Esophagus muscularis mucosa (tissue), 4 donors: ENCODE measurements at places on chromosomes 5 and 9. TPM values are rescaled to one million over a fixed set of nuclear protein-coding genes. Genes with fewer than 3 reads are reported as not detected.

PTGER4 gene
- total RNA-seq: 13.3 TPM

GRCh38 chr9:29556746-29557145 is 1983.5 kb upstream of the C9orf72 start:
- no peak for DNase-seq

DNA sequence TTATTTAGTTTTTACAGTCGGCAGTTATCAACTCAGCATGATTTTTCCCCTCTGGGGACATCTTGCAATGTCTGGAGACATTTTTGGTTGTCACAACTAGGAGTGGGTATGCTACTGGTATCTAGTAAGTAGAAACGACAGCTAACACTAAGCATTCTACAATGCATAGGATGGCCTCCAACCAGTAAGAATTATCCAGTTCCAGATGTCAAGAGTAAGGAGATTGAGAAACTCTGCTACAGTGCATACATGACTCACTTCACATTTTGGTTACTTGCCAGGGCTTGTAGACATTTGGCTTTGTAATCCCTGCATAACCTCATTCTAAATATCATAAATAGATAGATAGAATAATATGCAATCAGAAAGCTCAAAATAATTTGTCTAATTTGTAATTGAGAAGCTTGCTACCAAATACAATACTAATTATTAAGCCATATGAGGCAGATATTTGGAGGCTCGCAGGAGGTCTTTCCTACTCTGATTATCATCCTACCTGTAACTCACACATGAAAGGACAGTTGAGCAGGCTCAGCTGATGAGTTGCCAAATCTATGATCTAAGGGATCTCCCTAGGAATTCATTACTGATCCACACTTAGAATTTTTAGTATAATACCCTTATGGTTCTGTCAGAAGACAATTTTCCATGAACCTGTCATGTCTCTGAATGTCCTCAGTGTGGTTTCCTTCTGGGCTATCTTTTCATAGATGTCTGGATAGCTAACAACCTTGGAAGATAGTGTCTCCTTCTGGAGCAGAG is 346.9 kb upstream of the TLE4 start:
- no peak for DNase-seq

ABITRAM gene
- total RNA-seq: 8.7 TPM

GRCh38 chr9:119675951-119676350 is 306.7 kb upstream of the BRINP1 start:
- DNase-seq: peak; percentile 62

- DNase-seq: peak; percentile 96
Measured at GRCh38 chr9:19184144-19184917, 46.2 kb upstream of the DENND4C start.

FAM151B gene
- total RNA-seq: 2.1 TPM

CCDC171 gene
- total RNA-seq: 1.3 TPM

- no peak for DNase-seq
Measured at GRCh38 chr5:83570916-83571315, 99.4 kb downstream of the VCAN start.

DNA sequence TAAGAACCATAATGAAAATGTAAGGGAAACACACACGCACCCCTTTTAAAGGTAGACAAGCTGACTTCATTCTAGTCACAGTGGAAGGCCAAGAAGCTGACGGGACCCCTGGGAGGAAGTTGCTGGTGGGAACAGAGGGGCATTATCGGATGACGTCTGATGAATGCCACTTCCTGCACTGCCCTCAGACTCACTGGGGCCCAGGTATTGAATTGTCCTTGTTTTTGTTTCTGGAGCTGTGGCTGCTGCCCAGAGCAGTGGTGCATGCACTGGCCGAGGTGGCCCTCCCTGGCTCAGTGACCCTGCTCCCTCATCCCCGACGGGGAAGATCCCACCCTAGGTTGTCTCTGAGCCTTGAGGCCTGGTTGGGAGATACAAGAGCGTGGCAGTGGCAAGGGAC is 15.3 kb upstream of the RPL26L1 start:
- DNase-seq: no peak

DNA sequence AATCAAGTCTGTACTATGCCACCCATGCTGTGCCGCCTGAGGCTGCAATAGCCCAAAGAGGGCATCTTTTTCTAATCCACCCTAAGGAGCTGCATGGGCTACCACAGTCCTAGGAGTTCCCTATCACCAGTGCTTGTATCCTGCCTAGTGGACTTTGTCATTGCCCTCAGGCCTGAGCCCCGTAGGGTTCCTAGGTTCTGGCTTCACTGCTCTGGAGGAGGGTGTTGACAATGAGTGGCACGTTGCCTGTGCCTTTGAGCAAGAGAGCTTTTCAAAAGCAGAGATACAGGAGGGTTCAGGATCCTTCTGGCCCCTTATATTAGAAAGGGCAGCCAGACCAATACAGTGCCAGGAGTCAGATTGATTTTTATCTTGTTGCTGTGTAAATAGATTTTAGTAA is 93.0 kb downstream of the PRDM6 start:
- no peak for DNase-seq

- no peak for DNase-seq
Measured at GRCh38 chr5:153099328-153099727, 391.1 kb upstream of the GRIA1 start.

EIF4E1B gene
- total RNA-seq: not detected
